Neural progenitor cell (in vitro differentiated cells): ENCODE measurements at places on chromosomes 3 and 15. TPM values are rescaled to one million over a fixed set of nuclear protein-coding genes. Genes with fewer than 3 reads are reported as not detected.
A peak's percentile ranks its signal among the peaks of the same experiment; 100 is the strongest.

STRC gene
- total RNA-seq = 0.09 and 1.7 TPM in 2 replicates

CMSS1 gene
- 32.8 and 56.3 TPM in 2 replicates for total RNA-seq

SEMA6D gene
- 12.5 and 23.5 TPM in 2 replicates for total RNA-seq

DNA sequence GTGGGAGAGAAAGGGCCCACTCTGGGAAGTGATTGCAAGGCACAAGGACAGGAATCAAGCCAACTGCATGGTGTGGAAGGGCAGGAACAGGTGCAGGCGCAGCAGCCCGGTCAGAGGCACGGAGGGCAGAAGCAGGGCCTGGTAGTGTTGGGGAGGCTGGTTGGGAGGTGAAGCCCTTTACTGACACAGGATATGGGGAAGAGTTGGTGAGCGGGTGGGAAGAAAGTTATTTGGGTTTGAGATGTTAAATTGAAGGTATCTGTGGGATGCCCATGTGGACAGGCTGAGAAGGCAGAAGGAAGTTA is 83.6 kb upstream of the ABHD2 start:
- no peak for DNase-seq

GRCh38 chr3:49930922-49931321 is 1.3 kb upstream of the MON1A start:
- DNase-seq = peak; percentile 87

- DNase-seq = no peak
These were observed 31.5 kb downstream of the ABHD2 start for GRCh38 chr15:89119489-89120478.

DNA sequence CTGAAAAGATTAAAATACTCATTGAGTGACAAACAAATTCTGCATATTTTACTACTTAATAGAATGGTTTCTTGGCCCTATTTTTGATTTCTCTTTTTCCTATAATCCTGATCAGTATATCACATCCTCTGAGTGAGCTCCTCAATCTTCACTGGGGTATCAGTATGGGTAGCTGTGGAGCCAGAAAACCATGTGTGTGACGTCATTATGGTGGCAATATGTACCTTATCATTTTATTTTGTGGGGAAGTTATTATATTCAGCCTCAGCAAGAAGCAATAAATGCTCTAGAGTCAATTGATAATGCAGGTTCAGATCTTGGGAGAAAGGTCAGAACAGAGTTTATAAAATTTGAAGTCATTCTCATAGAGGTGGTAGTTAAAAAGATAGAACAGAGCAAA is 1135.7 kb upstream of the CADM2 start:
- no peak for DNase-seq

- no peak for DNase-seq
These were observed 485.9 kb downstream of the SQOR start for GRCh38 chr15:46120713-46121112.

DNA sequence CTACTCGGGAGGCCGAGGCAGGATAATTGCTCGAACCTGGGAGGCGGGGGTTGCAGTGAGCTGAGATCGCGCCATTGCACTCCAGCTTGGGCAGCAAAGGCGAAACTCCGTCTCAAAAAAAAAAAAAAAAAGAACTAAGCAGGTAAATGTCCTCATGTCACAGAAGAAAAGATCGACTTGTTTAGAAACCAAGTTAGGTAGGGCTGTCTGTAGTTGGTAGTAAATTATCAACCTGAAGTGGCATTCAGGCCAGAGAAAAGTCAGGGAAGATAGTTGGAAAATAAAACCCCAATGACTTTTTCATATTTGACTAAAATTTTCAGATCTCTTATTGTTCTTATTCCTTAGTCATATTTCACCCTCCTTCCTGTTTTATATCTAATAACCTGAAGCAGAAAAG is 55.4 kb downstream of the ZNF609 start:
- DNase-seq = no peak

DNA sequence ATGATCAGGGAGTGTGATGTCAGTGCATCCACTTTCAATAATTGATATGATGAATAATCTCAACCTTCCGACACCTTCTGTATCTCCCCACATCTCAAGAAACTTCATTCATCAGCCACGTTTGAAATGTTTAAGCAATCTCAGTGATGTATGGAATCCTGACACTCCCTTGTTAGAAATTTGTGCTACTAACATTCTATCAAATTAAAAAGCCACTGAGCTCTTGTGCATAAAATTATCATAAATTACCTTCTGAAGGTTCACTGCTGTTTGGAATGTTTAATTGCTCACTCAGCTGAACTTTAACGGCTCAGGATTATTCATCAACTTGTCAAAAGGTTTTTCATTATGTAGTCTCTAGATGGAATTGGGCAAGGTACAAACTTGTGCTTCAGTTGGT is 108.4 kb upstream of the DPH6 start:
- DNase-seq = no peak

- no peak for DNase-seq
These were observed 112.4 kb upstream of the ALDH1A3 start for GRCh38 chr15:100767001-100767825.

- DNase-seq = peak; percentile 47
These were observed 178.6 kb upstream of the TRIM42 start for GRCh38 chr3:140499114-140499757.
